Activated CD4-positive, alpha-beta memory T cell treated with anti-CD3 and anti-CD28 coated beads for 36 hours (primary cell): ENCODE measurements at places on chromosomes 1 and 21. TPM values are rescaled to one million over a fixed set of nuclear protein-coding genes. Genes with fewer than 3 reads are reported as not detected.

GRCh38 chr1:31672986-31673385, 28.3 kb upstream of the PEF1 start:
- no peak for DNase-seq

GRCh38 chr1:17404820-17405219, 32.8 kb downstream of the PADI6 start:
- no peak for DNase-seq

The VWA5B1 gene
- not detected for total RNA-seq

DNA sequence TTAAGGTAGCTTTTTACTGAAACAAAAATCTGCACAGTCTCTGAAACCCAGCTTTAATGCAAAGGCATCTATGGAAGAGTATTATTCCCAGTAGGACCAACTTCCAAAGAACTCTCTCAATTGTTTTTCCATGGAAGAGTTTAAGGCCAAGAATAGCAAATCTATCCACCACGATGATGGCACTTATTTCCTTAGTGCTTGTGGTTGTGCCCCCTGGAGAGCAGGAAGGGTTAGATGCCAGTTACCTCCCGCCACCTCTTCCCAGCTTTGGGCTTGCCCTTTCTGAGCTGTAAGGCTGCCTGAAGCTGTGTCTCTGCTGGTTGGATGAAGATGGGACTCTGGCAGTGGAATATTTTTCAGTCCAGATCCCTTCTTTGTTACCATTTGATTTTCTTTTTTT, 4.8 kb upstream of the ATP1A1 start:
- DNase-seq, result no peak

DNA sequence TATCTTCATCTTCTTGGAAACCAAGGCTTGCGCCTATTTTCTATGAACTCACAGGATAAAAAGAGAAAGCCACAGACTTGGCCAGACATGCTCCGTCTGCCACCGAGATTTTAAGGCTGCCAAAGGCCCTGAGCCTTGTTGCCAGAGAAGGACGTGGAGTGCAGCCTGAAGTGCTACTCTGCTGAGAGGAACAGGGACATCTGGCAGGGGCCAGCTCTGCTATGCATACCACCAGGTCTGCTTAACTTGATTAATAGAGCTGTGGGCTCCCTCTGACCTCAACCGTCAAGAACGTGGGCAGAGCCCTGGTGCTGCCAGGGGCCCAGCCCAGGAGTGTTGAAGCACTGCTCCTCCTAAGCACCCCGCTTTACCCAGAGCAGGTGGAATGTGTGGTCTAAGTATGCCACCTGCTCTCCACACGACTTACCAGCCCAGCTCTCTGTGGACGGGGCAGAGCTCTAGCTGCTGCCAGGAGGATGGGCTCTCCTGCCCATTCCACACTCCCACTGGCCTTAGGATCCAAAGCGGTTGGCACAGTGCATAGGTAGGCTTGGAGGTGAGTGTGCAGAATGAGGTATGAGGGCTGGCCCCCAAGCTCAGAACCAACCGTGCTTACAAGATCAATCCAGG, 10.6 kb downstream of the HCRTR1 start:
- no peak for DNase-seq
